ENCODE measurements at places on chromosomes 6 and 20.

DNA sequence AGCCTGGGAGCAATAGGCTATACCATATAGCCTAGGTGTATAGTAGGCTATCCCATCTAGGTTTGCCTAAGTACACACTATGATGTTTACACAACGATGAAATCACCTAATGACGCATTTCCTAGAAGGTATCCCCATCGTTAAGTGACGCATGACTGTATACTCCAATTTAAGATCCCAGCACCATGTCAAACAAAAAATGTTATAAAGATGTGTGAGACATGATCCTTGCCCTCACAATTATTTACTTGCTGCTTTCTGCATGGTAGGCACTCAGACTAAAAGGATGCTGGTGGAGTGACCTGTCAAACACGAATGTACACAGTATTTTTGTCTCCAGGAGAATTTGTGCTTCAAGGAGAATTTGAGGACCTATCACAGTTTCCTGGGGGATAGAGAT, 32.3 kb downstream of the SNAP25 start:
- DNase-seq, result no peak

DNA sequence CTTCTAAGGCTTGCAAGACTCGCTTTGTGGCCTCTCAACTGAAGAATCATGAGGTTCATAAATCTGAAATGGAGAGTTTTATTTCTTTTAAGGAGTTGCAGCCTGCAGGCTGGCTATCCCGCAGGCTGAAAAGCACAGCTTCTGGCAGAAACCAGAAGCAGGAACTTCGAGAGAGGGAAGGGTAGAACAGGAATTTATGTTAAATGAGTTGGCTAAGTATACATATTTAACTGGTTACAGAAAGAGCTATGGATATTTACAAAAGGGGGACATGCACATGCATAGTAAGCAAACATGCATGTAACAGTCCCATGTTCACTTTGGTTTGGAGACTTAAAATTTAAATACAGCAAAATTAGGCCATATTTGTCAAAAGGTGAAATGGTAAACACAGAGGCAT, 787.0 kb downstream of the TFAP2A start:
- no peak for DNase-seq

DNA sequence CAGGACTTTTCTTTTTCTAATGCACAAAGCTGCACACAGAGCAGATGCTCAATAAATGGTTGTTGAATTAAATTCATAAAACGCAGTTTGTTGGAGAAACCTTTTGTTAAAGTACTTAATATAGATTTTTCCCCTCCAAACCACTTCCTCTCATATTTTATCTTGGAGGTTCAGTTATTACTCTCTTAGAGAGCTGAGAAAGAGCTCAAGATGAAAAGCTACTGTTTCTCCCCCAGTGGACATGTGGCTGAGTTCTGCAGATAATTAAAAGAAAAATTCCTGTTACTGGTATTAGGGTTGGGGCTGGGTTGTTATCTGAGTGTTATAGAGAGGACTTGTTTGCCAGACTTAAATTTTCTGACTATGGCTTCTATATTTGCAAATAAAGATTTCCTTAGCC, 294.0 kb downstream of the TBC1D7 start:
- no peak for DNase-seq

- no peak for DNase-seq
Measured at GRCh38 chr6:26068036-26068435, 19.2 kb upstream of the HFE start.

DNA sequence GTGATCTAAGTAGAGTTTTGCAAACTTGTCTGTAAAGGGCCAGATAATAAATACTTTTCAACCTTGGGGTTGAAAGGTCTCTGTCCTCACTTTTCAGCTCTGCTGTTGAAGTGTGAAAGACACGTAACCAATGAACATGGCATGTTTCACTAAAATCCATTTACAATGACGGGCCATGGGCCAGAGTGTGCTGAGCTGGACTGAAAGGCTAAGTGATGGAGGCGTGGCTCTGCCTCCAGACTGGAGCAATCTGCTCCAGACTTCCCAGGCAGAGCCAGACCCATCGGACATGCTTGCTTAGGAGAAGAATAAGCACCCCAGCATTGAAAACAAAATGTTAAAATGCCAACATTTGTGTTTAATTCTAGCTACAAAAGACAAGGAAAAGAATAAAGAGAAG, 41.4 kb downstream of the SCAND1 start:
- DNase-seq, result no peak

- no peak for DNase-seq
Measured at GRCh38 chr6:161660666-161661571, 387.1 kb upstream of the AGPAT4 start.

DNA sequence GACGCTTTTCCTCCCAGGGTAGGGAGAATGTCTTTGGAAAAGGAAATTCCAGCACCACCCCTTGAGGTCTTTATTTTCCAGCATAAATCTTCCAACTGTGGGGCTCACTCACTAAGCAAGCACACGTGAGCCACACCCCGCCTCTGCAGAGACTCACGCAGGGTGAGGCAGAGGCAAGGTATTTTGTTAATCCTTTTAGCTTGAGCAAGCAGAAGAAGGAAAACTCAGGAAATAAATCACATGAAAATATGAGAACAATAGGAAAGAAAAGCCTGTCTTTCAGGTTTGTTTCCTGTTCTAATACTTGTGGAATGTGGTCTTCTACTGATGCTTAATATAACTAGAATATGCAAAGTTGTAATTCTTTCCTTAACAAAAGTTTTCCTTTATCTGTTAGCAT, 4.1 kb upstream of the PHACTR2 start:
- DNase-seq, result no peak

GRCh38 chr6:138541823-138542481, 42.7 kb upstream of the NHSL1 start:
- peak; percentile 87 for DNase-seq

GRCh38 chr20:56626367-56627121, 2.6 kb upstream of the TFAP2C start:
- DNase-seq, result no peak

DNA sequence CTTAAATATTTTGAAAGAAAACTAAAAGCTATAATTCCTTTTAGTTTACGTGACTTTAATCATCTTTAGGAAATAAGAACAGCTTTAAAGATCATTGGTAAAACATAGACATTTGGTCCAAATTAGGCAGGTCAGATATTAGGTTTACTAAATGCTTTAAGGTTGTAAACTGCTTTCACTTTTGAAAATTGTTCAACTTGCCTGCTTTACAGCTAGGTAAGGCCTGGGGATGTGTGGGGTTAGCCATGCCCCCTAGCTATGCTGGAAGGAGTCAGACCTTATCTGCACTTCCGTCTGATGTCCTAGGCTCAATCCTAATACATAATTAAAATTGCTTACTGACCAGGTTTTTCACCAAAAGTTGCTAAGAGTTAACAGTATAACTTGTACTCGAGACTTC, 30.5 kb upstream of the TPD52L1 start:
- DNase-seq, result no peak

DNA sequence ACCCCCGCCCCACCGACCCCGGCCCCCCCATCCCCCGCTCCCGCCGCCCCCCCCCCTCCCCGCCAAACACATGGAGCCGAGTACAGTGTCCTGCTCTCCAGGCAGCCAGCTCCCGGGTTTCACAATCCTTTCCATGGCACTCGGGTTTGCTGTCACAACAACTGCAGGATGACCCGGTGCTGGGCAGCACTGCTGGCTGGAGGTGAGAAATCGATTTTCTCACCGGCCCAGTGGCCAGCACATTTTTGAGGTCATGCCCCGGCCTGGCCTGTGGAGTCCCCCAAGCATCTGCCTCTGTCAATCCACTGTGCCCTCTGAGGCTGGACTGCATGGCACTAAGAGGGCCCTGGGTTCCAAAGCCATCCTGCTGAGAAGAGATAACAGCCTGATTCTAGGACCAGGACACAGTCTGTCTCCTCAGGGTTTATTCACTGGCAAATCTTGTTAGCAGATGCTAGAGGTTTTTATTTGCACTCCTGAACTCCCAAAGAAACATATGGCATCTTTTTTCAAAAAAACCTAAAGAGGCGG, 129.5 kb downstream of the NFATC2 start:
- no peak for DNase-seq

DNA sequence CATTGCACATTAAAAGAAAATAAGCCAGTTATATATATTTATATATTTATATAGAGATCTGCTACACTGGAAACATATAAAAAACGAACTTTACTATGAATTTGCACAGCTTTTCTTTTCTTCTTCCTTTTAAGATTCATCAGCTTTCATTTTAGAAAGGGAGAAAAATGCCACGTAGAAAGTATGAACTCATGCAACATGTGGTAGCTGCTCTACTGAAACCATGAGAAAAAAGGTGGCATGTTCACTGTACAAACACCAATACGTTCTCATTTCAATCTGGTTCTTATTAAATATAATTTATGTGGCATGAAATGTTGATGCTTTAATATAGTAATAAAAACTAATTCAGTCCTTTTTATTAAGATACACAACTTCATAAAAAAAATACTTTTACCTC, 68.8 kb upstream of the THEMIS start:
- DNase-seq, result no peak

- DNase-seq, result no peak
Measured at GRCh38 chr6:170279977-170280688, 10.7 kb downstream of the DLL1 start.

GRCh38 chr6:98295515-98296175, 538.7 kb upstream of the POU3F2 start:
- DNase-seq, result no peak

GRCh38 chr20:24452498-24453127, 16.8 kb upstream of the SYNDIG1 start:
- no peak for DNase-seq

GRCh38 chr20:37456948-37457347, 64.1 kb upstream of the NNAT start:
- DNase-seq, result no peak

DNA sequence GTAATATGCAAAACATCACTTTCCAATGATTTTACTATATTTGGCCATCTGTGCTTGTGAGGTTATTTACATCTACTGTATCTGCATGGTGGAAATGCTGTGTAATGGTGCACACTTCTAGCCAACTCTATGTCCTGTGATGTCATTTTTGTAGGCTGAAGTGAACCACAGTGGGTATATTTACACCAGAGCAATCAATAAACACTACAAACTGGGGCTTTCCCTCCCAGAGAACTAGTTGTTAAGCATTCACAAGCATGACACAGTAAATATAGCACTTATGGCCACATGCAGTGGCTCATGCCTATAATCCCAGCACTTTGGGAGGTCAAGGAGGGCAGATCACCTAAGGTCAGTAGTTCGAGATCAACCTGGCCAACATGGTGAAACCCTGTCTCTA, 4.9 kb downstream of the SLC22A2 start:
- DNase-seq, result no peak

DNA sequence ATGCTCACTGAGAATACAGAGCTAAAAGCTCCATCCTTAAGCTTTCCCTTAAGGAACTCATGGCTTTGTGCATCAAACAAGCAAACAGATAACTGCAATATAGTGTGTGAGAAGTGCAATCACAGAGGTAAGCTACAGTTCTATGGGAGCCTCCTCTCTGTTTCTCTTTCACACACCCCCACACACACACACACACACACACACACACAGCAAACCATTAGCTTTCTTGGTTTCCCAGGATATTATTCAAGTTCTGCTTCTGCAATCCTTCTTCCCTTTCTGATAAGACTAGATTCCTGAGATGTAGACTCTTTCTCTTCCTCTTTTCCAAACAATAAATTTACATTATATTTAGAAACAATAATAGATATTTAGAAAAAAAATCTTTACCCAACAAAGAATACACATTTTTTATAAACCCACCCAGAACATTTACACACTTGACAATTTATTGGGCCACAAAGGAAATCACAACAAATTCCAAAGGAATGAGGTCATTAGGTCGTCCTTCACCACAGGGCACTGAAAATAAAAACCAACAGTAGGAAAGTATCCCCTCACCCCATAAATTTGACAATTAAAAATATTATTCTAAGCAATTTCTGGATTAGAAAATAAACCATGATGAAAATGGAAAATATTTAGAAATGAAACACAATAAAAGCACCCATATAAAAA, 9.3 kb upstream of the GFOD1 start:
- no peak for DNase-seq

- no peak for DNase-seq
Measured at GRCh38 chr6:37620519-37620918, 77.2 kb downstream of the MDGA1 start.

DNA sequence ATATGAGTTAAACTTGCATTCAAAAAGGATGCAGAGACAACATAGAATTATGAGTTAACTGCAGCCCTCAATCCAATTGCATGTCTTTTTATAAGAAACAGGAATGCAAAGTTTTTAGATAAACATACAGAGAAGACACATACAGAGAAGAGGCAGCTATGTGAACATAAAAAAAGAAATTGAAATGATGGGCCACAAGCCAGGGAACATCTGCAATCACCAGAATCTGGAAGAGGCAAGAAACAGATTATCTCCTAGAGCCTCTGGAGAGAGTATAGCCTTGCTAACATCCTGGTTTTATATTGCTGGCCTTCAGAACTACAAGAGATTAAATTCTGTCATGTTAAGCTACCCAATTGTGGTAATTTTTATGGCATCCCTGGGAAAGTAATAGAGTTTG, 257.2 kb upstream of the EYS start:
- no peak for DNase-seq

GRCh38 chr20:64268174-64268573, 12.6 kb downstream of the PCMTD2 start:
- DNase-seq, result no peak

- no peak for DNase-seq
Measured at GRCh38 chr6:159430323-159430722, 261.1 kb downstream of the FNDC1 start.

Measured in SK-N-MC (cell line).